Gastrocnemius medialis (tissue), 4 donors: ENCODE measurements at places on chromosomes 5 and 9.

- no peak for DNase-seq
Measured at GRCh38 chr5:179131321-179131835, 71.2 kb downstream of the ZNF354C start.

- DNase-seq = no peak
Measured at GRCh38 chr5:110757118-110757729, 18.4 kb downstream of the SLC25A46 start.

DNA sequence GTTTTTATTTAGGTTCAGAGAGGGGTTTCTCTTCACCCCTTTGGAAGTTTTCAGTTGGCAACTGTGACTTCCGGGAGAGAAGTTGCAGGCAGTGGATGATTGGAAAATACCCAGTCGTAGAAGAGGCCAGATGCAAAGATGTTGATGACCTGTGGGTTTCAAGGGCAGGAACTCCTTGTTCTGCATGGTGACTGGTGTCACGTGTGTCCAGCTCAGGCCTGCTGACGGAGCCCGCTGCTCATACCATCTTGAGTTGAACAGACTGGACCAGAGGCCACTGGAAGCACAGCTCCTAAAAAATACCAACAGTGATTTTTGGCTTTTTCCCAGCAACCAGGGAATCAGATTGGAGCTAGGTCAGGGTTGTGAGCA, 243.9 kb upstream of the KLF4 start:
- peak; percentile 79 for DNase-seq

GRCh38 chr5:39019254-39019653, 54.9 kb downstream of the RICTOR start:
- DNase-seq = no peak

DNA sequence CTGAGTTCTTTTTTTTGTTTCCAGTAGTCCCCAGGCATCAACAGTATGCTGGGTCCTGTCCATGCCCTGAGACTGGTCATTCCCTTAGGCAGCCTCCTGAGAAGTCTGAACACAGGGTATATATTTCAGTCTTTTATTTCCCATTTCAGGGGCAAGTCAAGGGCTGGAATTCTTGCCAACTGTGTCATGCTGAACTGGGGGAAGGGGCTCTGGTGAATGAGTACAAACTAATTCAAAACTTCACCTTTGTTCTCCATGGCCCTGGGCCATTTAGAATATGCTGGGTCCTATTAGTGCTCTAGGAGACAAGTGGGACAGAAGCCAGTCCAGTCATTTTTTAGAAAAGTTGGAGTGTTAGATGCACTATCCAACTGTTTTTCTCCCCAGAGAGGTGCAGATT, 170.3 kb downstream of the TMC1 start:
- DNase-seq = no peak

- DNase-seq = no peak
Measured at GRCh38 chr5:101260857-101261256, 357.8 kb upstream of the ST8SIA4 start.

GRCh38 chr9:33233626-33234342, 6.2 kb upstream of the SPINK4 start:
- DNase-seq = no peak

DNA sequence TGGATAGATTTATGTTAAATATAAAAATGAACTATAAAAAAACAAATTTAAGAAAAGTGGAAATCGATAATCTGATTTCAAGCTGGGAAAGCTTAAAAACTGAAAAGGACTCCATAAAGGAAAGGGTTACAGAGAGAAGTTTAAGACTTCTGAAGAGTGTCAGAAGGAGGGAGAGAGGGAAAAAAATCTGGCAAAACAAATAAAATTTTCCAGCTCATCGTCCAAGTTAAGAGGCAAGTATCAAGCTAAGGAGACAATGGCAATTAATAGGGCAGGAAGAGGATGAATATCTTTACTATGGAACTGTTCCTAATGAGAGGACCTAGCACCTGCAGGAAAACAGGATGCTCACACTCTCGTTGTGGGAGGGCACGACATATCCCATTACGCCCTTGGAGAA, 20.5 kb upstream of the HEXB start:
- no peak for DNase-seq

- DNase-seq = no peak
Measured at GRCh38 chr5:177526191-177526590, 9.4 kb upstream of the DDX41 start.

- peak; percentile 39 for DNase-seq
Measured at GRCh38 chr9:95157481-95158151, 159.9 kb downstream of the FANCC start.

DNA sequence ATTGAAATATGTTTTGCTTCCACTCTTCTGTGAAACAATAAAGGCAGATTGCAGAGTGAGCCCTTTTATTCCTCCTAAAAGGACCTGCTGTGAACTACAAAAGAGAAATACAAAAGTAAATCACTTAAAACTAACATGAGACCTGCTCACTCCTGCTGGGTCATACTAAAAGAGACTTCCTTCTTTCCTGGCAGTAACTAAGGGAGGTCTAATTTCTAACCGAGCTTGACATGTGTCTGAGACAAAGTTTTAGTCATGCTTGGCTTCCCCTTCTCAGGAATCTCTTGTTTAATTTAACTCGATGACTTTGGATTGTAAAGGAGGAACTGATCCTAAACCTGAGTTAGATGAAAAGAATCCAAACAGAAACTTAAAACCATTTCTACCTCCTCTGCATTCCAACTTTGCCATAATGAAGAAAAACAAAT, 86.4 kb upstream of the CDH6 start:
- no peak for DNase-seq

GRCh38 chr5:5278815-5279381, 138.8 kb downstream of the ADAMTS16 start:
- DNase-seq = no peak

DNA sequence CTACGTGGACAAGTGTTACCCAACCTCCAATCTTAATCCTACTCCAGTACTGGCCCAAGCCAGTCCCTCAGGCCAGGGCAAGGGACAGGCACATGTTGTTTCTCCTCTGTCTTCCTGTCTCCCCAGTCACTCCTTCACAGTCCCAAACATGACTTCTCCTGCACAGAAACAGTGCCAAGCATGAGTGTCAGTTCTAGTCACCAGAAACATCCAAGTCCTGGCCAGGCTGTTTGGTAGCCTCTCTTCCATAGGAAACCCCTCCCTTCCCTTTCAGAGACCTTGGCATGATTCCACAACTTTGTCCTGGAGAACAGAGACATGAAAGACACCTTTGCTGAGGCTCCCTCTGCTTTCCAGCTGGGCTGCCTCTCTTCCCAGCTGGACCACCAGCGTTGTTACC, 56.2 kb upstream of the SLC2A8 start:
- peak; percentile 71 for DNase-seq

GRCh38 chr5:35133186-35133585, 85.4 kb upstream of the AGXT2 start:
- no peak for DNase-seq

- no peak for DNase-seq
Measured at GRCh38 chr5:164722702-164723101, 1217.3 kb downstream of the MAT2B start.

DNA sequence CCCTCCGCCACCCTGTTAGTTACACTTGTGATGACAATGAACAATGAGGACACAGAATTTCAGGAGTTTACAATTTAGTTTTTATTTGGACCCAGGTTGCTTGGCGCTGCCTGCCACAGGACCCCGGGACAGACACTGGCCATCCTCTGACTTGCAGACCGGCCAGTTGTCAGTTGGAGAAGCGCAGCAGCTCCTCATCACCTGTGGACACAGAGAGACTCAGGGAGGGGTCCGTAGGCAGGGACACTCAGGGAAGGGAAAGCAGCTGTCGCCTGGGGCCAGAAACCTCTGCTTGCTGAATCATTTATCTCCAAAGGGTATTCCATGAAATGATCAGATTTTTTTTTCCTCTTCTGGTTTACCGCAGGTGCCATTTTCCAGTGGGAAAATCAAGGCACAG, 18.0 kb downstream of the AMBP start:
- DNase-seq = no peak

DNA sequence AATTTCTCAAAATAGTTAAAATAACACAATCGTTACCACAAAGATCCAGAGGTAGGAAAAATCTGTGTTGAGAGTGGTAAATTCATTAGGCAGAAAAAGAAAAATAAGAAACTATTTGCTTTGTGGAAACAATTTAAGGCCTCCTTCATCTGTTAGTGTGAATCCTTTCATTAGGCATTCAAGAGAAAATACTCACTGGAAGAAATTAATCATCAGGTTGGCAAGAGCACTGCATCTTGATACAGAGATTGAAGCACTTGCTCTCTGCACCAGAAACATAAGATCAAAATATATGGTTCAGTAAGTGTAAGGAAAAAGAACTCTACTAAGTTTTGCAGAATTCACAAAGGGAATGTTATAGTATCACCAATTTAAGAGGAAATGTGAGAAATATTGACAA, 44.4 kb downstream of the TTC39B start:
- DNase-seq = no peak

GRCh38 chr9:103301051-103301450, 305.9 kb downstream of the CYLC2 start:
- DNase-seq = no peak

DNA sequence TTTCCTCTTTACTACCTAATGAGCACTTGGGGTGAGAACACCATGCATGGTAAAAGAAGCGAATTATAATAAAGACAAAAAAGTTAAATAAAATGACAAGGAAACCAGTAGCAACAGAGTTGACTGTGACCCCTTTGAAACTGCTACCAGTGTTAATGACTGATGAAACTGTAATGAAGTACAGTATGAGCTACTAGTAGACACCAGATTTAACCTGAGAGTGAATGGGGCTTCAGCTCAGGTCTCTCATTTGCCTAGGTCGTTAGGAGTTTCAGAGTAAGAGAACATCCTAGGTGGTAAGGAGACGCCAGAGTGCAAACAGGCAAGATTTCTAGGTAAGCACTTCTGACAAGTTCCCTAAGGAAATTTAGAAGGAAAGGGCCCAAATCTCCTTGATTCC, 346.4 kb downstream of the BNC2 start:
- DNase-seq = no peak

DNA sequence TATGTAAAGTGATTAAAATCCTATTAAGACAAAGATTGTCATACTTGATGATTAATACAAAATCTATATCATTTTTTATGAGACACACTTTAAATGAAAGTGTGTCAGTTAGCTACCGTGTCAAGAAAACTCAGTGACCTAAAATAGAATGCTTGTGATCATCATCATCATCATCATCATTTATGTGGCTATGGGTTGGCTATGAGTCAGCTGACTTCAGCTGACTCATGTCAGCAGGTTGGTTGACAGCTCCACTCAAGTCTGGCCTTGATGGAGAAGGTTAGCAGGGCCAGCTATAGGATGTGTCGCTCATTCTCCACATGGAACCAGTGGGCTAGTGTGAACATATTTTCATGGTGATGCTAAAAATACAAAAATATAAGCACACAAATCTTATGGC, 43.8 kb upstream of the ZNF300 start:
- DNase-seq = no peak

DNA sequence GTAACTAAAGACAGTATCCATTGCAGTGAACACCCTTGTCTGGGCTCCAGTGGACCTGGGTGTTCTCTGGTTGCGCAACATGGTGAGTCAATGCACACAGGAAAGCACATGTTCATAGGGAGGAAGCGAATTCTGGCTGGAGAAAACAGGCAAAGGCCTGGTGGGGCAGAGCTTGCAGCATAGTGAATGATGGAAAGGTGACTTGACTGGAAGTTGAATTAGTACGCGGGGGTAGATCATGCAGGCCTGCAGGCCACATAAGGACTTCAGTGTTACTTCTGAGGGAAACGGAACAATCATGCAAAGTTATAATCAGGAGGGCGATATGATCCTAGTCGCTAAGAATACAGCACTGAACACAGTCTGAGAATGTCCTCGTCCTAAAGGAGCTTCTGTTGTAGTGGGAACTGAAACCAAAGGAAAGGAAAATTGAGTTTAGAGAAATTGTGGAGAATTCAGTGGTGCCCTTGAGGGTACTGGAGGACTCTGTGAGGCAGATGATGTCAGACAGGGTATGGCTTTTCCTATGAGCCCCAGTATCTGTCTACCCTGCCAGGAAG, 71.9 kb upstream of the RANBP3L start:
- peak; percentile 73 for DNase-seq

- DNase-seq = no peak
Measured at GRCh38 chr9:93990448-93990847, 35.3 kb upstream of the BARX1 start.

DNA sequence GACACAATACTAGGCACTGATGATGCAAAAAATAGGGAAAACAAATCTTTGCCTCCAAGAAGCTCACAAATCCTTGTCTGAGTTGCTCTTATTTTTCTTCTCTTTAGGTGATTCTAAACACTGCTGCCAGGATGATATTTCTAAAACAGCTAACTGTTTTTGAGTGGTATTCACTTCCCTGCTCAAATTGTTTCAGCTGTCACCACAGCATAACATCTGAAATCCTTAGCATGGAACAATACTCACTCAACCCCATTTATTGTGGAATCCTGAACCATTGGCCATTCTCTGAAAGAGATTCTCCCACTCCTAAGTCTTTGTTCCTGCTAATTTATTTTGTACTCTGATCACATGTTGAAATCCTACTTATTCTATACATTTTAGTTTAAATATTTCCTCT, 4.8 kb upstream of the SHOC1 start:
- no peak for DNase-seq

DNA sequence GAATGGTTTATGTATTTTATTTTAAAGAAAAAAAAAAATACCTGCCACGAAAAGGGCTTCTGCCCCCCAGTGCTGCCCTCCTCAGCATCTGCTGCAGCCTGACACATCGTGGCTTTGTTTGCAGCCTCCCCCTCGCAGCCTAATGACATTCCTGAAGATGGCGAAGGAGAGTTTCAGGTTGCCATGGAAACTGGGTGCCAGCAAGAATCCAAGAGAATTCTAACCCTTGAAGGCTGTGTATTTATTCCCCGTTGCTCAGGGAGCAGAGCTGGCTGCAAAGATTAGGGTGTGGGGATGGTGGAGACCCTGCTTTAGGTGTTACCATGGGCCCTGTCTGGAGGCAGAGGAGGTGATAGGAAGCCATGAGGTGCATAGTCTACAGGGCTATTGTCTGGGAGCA, 126.6 kb downstream of the NSG2 start:
- no peak for DNase-seq

DNA sequence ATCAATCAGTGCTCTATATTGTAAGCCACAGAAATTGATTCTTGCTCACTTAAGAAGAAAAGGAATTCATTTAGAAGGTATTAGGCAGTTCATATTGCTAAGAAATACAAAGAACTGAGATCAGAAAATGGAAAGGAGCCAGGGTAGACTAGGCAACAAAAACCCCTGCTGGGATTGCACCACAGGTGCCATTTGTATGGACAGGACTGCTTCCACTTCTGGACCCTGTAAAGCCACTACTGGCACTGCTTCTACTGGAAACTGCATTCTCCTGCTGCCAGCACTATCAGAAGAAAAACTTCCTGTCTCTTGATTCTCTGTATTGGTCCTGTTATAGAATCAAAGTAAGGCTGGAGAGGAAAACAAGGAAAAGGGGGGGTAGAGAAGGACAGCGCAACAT, 45.9 kb downstream of the CERT1 start:
- DNase-seq = no peak

- DNase-seq = no peak
Measured at GRCh38 chr5:130479045-130479804, 575.0 kb downstream of the CHSY3 start.

GRCh38 chr5:158421319-158421718, 562.4 kb upstream of the CLINT1 start:
- no peak for DNase-seq

GRCh38 chr5:121086671-121087070, 622.6 kb downstream of the PRR16 start:
- DNase-seq = no peak

GRCh38 chr5:157046041-157046440, 12.9 kb downstream of the HAVCR1 start:
- DNase-seq = no peak
